NCI-H2081 (cell line): ENCODE measurements at places on chromosomes 7 and 10.

DNA sequence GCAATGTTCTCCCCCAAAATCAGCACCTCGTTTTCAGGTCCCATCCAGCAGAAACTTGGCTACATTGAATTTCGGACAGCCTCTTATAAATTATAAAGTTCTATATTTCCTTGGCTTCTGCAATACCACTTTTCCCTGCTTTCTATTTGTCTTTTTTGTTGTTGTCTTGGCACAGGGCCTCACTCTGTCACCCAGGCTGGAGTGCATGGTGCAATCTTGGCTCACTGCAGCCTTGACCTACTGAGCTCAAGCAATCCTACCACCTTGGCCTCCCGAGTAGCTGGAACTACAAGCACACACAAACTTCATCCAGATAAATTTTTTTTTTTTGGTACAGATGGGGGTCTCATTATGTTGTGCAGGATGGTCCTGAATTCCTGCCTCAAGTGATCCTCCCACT, 55.3 kb upstream of the HECW1 start:
- DNase-seq: no peak

GRCh38 chr7:80748363-80749042, 110.1 kb downstream of the CD36 start:
- no peak for DNase-seq

DNA sequence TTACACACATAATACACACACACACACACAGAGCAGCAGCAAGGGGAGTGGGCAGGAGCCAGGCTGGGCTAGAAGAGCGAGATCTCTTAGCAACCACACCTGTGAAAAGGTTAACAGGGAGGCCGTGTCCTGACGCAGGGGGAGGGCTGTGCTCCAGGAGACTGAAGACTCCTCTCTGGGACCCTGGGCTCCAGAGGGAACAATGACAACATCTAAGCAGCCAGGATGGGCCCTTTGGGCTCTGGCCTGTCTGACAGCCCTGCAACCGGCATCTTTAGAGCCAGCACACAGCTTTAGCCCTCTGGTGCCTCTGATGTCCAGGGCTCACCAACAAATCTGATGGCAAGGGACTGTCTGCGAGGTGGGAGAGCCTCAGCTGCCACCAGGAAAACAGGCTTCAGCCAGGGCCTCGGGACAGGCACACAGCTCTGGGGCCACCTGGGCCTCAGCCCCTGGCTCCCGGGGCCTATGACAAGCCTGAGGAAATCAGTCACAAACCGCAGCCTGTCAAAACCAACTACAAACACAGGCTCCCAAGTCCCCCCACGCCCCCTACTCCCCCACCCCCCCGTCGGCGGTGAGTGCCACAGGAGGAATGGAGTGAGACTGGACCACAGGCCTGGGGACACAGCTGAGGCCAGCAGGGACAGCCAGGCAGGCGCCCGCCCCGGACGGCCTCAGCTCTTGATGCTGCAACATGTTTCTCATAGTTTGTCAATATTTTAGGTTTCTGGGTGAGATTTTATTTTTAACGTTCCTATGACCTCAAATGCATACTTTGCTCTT, 102.8 kb downstream of the TNS3 start:
- no peak for DNase-seq

DNA sequence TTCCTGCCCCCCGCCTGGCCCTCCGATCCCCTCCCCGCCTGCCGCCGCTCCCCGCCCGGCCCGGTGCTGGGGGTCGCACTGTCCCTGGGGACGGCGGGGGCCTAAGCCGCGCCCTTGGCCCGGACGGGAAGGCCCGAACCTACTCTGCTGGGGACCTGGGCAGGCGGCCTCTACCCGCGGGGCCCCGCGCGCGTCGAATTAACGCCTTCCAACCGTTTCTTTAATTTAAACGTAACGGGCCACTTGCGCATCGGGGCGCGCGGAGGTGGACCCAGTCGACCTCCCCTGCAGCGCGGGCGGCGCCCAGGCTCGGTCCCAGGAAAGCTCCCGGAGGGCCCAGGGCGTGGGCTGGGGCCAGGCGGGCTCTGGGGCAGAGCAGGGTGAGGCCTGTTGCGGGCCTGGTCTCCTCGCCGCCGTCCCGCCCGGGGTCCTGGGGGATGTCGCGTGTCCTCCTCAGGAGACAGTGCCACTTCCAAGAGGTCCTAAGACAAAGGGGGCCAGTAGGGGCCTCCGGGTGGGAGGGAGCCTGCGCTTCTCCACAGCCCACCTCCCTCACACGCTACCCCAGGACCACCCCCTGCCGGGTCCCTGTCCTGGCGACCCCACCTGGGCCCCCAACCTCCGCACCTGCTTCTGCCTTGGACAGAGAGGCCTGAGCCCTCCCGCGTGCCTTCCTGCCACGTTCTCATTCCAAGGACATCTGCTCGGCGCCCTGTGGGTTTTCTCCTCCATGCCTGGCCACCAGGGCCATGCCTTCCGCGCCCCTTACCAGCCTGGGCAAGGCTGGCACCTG, 658 bp upstream of the PTPRN2 start:
- no peak for DNase-seq

DNA sequence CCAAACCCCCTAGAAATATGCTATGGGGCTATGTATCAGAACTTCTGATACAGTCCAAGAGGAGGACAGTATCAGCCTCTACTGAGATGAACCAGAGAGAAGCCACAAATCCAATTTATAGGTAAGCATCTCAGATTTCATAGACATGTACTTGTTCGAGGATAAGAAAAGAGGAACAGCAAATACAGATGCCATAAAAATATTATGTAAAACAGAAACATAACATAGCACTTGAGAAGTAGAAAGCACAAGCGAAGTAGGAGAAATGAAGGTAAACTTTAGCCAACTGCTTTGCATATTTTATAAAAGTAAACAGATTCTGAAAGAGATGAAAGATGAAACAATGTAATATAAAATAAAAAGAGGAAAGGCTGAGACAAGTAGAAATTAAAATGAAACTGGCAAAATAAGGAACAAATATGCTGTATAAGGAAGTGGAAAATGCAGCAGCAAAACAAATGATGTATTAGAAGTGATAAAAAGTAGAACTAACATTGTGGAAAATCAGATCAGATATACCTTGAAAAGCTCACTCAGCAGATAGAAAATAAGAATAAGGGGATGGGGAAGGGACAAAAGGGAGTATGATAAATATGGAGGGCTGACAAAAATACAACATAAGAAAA, 135.1 kb downstream of the SKAP2 start:
- no peak for DNase-seq

GRCh38 chr10:17989908-17990767, 38.4 kb downstream of the SLC39A12 start:
- no peak for DNase-seq
